ENCODE measurements at places on chromosomes 3 and 15.

GRCh38 chr3:159781867-159782266, 206.8 kb upstream of the IL12A start:
- DNase-seq = no peak

- DNase-seq = no peak
Observed at GRCh38 chr3:52555056-52555455, 18.7 kb downstream of the UQCC5 start.

DNA sequence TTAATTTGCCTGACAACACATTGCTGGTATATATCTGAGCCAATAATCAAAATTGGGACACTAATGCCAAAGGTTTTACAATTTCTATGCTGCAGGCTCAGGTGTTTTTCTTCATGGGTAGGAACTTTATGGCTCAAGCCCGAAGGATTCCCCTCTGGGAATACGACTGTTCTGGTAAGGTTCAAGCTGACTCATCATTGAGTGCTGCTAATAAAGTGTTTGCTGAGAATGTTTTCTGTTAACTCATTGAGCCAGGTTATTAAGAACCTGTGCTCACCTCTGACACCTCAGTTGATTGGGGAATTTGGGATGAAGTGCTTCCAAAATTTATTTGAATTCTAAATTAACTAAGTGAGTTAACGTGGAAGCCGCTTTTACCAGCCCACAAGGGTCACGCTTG, 135.8 kb upstream of the CTDSPL start:
- DNase-seq = no peak

DNA sequence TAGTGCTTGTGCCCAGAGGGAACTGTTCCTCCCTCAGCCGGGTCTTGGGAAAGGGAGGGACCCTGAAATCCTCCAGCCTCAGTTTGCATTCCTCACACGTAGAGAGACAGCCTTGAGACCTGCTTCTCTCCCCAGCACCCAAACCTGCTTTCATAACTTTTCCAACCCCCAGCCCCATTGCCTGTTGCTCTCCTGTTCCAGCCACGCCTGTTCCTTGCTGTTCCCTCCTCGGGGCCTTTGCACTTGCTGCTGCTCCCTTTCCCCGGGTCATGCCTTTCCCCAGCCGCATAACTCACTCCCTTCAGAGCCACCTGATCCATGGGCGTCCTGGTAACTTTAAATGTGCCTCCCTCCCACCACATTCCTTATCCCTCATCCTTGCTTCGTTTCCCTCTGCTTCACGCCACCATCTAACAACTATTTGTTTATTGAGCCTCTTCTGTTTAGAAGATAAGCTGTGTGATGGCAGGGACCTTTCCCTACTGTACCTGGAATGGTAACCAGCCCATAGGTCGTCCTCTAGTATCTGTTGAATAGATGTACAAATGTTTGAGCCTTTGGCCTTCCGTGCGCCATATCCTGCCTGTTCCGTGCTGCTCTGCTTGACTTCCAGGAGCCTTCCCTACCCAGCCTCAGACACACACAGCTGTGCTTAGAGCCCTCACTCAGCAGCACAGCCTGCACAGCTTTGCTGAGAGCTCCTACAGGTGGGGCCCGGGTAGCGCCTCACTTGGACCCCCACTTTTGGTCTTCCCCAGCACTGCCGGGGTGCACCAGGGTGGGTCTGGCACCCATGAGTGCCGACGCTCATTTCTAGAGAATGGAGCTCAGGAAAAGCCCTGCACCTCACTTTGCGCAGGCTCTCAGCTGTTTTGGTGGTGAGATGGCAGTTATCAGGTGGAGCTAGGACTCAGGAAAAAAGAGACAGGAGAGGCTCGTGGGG, 60.2 kb downstream of the SCN5A start:
- no peak for DNase-seq

DNA sequence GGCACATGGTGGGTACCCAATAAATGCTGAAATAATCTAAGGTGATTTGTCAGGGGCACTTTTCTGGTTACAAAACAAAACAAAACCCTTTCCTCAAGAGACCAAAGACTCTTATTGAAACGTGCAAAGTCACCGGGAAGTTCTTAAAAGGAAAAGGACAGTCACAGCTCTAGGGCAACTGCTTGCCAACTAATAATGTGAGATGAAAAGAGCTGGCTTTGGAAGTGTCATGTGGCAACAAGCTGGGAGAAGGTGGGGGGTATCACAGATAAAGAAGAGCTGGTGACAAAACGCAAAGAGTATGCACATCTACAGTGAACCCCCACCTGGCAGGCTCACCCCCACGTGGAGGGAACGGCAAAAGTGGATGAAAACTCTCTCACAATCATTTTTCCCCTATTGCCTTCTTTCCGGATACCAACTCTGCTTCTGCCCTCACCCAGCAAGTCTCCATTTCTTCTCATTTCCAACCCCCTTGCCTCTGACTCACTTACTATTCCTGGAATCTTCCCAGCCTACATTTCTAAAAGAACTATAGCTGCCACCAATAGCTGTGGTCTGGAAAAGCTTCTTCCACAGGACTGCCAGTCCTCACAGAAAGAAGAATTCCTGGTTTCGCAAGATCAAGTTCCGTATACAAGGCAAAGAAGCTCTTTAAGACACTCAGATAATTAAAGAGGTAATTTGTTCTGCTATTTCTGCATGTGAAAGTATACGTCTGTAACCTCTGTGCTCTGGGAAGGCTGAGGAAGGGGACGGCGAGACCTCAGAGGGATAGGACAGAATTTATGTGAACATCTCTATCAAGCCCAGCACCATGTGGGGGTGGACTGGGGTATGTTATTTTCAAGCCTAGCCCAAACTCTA, 21.8 kb upstream of the ANPEP start:
- DNase-seq = no peak

DNA sequence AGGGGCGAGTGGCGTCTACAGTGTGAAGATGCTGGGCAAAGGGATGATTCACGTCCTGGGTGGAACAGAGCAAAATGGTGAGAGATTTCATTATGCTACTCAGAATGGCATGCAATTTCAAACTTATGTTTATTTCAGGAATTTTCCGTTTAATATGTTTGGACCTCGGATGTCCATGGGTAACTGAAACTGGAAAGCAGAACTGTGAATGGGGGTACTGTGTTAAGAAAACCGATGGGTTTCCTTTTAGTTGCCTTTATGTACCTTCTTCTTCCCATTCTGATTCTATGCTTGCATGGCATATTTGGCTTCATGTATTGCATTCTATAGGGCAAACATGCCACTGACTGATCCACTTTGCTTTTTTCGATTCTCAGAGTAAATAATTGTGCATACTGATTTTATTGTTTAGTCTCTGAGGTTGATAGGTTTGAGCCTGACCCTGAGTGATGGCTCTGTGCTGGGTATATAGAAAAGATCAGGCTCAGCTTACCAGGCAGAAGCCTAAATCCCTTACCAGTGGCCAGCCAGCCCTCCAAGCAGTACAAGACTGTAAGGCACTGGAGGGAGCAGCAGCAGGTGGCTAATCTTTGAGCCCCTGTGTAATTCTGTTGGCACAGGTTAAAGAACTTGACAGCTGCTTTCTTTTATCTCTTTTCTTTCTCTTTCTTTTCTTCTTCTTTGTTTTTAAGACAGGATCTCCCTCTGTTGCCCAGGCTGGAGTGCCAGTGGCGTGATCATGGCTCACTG, 4.5 kb downstream of the QTRT2 start:
- no peak for DNase-seq

- DNase-seq = no peak
Observed at GRCh38 chr15:54772663-54773062, 424.1 kb downstream of the RSL24D1 start.

- no peak for DNase-seq
Observed at GRCh38 chr3:141080431-141080830, 29.3 kb downstream of the SPSB4 start.

DNA sequence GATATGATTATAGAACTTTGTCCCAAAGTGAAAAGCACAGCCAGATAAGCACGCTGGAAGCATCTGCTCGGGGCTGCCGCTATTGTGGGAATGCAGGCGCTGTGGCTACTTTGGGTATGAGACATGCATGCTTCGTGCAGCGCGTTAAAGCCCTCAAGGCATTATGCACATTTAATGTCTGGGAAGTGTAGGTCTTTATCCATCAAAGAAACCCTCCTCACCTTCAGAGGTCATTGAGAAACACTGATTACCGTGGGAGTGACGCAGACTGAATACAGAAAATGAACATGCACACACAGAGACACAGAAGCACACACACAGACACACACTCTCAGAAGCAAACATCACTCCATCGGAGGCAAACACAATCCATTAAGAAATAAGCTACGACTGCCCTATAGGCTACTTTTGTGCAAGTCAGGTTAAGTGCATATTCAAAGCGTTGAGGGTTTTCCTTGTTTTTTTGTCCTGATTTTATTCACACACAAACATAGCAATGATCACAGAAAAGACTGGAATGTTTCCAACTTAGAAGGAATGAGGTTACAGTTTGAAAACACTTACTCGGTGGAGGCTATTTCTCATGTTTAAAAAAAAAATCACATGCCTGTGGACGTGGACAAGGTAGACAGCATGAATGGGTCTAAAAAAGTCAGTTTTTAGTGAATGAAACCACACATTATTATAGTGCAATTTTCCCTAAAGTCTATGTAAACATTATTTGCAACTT, 68.5 kb downstream of the PLCH1 start:
- DNase-seq = no peak

GRCh38 chr3:110995461-110996231, 76.0 kb upstream of the NECTIN3 start:
- DNase-seq = no peak

GRCh38 chr3:3992312-3992874, 193.2 kb downstream of the LRRN1 start:
- no peak for DNase-seq

DNA sequence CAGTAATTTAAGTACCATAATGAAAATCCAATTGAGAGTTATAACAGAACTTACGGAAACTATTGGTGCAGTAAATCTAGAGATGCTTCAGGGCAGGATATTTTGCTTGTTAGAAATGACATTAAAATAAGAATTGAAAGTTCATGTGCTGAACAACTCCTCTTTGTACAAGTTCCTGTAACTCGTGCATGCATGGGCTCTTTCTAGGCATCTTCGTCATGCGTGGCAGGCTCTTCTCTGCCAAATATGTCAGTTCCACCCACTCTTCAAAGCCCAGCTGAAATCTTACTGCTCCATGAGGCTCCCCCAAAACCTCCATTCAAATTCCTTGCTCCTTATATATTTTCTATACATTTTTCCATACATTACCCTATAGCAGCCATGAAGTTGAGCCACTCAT, 48.7 kb downstream of the FBN1 start:
- no peak for DNase-seq

- DNase-seq = no peak
Observed at GRCh38 chr3:171829841-171830517, 13.2 kb upstream of the TMEM212 start.

DNA sequence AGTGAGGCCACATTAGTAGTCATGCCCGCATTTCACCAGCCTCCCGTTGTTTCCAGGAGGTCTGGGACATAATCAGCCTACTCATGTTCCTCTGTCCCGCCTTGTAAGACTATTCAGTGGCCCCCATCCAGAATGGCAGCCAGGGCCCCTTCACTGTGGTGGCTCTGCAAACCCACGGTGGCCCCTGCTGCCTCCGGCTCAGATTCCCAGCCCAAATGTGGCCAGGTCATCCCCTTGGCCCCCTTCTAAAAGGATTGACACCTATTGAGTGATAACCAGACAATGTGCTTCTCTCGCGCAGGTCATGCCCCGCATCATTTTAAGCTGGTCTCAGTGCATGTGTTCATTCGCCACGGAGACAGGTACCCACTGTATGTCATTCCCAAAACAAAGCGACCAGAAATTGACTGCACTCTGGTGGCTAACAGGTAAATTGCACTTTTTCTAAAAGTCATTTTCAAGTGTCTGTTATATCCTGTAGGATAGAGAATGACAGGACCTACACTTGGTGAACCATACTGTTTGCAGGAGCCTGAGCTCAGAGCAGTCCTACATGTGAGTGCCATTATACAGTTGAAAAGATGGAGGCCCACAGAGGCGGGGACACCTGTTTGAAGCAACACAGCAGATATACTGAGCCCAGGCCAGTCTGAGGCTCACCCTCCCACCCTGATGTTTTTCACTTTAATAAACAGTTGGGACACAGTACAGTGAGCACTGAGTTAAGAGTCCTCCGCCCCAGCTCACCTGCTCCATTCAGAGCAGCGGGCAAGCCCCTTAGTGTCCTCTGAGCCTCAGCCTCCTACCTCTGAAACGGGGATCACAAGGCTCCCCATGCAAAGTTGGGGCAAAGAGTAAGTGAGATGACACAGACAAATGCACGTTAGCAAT, 47.7 kb downstream of the PXYLP1 start:
- no peak for DNase-seq

DNA sequence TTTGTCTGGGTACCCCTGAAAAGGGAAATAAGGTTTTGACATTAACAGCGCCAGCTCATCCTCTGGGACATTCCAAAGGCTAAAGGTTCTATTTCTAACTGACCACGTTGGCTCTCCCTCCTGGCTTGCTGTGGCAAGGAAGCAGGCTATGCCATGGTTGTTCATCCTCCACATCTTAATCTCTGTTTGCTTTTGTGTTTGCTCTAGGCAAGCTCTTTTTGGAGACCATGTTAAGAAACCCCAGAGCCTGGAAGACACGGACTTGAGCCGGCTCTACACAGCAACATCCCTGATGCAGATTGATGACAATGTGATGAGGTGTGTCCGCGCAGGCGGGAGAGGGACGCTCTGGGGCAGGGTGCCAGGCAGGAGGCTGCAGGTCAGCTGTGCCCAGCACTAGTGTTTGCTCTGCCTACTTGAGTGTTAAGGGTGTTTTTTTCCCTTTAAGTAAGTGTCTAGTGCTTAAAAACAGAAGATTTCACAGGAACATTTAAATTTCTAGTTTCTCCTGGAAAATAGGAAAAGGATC, 33.3 kb downstream of the RLBP1 start:
- no peak for DNase-seq

GRCh38 chr15:23629234-23629805, 18.3 kb downstream of the MAGEL2 start:
- no peak for DNase-seq

- DNase-seq = no peak
Observed at GRCh38 chr3:176037636-176038035, 1159.6 kb downstream of the TBL1XR1 start.

DNA sequence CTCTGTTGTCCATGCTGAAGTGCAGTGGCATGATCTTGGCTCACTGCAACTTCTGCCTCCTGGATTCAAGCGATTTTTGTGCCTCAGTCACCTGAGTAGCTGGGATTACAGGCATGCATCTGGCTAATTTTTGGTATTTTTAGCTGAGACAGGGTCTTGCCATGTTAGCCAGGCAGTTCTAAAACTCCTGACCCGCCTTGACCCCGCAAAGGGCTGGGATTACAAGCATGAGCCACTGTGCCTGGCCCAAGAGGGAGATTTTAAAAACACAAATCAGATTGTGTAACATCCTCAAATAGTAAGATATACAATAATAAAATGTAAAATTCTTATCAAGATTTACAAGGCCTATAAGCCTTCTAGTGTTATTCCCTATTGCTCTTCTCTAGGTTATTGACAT, 62.5 kb upstream of the PHLDB2 start:
- DNase-seq = no peak

- no peak for DNase-seq
Observed at GRCh38 chr3:52068730-52069129, 12.4 kb upstream of the DUSP7 start.

Measured in hematopoietic multipotent progenitor cell treated with erythropoietin and hydrocortisone succinate and interleukin-3 and kit ligand, for 15 days (in vitro differentiated cells).